ENCODE measurements at places on chromosomes 7 and 10. TPM values are rescaled to one million over a fixed set of nuclear protein-coding genes. Genes with fewer than 3 reads are reported as not detected.

FAM25C gene
- not detected for total RNA-seq

HMX2 gene
- total RNA-seq = 0.06 TPM

MYL7 gene
- not detected for total RNA-seq

ELMO1 gene
- 6.2 TPM for total RNA-seq

MIOS gene
- 24.0 TPM for total RNA-seq

WNT16 gene
- not detected for total RNA-seq

HOXA11 gene
- not detected for total RNA-seq

TMEM176B gene
- 0.07 TPM for total RNA-seq

ATRNL1 gene
- 1.2 TPM for total RNA-seq

CPA2 gene
- total RNA-seq = not detected

LAMTOR4 gene
- 88.0 TPM for total RNA-seq

TYSND1 gene
- 6.3 TPM for total RNA-seq

PLOD3 gene
- 90.0 TPM for total RNA-seq

CDHR1 gene
- not detected for total RNA-seq

SFRP4 gene
- 0.03 TPM for total RNA-seq

CREB5 gene
- total RNA-seq = 9.3 TPM

PRRT4 gene
- total RNA-seq = 0.73 TPM

PNLIPRP2 gene
- not detected for total RNA-seq

EPHB4 gene
- total RNA-seq = 37.1 TPM

NEBL gene
- 0.42 TPM for total RNA-seq

Measured in HT1080 (cell line).